ENCODE measurements at places on chromosomes 4 and X.

DNA sequence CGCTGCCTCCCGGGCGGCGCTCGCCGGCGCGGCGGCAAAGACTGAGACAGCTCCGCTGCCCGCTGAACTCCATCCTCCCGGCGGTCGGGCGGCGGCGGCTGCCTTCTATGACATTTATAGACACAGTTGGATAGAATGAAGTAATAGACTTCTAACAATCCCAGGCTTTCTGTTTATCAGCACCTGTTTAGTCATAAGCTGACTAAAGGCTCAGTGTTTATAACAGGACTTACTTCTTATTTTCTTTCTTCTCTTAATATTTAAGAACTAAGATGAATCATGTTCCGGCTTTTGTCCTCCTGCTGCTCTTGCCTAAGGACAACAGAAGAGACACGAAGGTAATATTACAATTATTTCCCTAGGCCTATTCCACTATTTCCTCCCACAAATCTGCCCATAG, 3.9 kb downstream of the ARL13A start:
- DNase-seq = no peak

- DNase-seq = no peak
These were observed 38.6 kb downstream of the SORBS2 start for GRCh38 chr4:185773419-185773818.

DNA sequence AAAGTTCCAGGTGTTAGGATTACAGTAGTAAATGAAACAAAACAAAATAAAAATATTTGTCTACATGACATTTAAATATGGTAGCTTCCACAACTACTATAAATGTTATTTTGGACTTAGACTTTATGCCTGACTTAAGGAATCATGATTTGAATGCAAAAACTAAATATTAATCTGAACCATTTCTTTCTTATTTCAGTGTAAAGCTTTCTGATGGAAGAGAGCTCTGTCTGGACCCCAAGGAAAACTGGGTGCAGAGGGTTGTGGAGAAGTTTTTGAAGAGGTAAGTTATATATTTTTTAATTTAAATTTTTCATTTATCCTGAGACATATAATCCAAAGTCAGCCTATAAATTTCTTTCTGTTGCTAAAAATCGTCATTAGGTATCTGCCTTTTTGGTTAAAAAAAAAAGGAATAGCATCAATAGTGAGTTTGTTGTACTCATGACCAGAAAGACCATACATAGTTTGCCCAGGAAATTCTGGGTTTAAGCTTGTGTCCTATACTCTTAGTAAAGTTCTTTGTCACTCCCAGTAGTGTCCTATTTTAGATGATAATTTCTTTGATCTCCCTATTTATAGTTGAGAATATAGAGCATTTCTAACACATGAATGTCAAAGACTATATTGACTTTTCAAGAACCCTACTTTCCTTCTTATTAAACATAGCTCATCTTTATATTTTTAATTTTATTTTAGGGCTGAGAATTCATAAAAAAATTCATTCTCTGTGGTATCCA, 1.6 kb downstream of the CXCL8 start:
- DNase-seq = no peak

DNA sequence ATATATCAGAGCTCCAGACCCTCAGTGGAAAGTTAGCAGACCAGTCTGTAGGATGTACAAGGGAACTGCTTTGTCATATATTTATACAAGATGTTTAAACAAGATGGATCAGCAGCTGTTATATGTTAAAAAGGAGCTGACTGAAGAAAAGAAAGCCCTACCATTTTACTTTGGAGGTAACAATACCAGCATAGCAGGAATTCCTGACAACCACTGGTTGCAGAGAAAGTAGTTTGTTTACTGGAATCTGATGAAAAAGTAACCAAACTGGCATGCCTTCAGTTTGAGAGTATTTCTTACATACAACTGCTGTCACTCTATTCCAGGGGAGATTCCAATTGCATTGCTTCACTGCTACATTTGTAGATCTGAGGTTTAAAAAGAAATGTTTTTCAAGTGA, 49.5 kb upstream of the GABRQ start:
- no peak for DNase-seq

DNA sequence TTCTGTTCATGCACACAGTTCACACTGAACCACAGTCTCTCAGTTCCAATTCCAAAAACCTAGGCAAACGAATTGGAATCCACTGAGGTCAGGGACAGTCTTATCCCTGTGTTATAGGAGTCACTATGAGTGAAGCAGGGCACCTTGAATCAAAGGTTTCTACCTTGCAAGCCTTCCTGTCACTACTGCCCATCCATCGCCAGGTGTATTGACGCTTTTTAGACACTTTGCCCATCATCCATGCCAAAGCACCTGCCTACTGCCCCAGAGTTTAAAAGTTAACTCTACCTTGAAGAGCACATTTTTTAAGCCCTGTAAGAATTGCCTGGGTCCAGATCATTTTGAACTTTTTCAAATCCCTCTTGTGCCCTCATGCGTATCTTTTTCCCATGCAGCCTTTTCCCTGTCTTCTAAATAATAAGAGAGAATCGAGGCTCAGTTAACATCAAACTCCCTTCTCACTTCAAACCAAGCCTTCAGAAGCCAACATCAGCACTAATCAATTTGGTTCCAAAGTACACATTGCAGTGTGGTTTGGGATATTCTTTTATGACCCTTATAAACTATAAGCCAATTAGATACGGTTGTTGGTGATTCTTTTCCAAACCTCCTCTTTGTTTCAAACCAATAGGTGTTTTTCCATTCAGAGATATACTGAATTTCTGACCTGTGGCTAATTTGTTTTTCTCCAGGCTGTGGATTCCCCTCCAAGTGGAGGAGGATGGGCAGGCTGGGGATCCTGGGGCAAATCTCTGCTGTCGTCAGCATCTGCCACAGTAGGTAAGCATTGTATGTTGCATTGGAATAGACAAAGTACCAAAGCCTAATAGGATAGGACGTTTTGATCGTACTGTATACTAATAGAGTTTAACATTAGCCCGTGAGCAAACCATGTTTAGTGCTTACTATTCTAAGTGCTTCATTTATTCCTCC, 23.7 kb downstream of the FAM114A1 start:
- DNase-seq = no peak

- no peak for DNase-seq
These were observed 417.4 kb downstream of the TLL1 start for GRCh38 chr4:166290426-166290825.

- DNase-seq = no peak
These were observed 50.4 kb downstream of the FHIP1A start for GRCh38 chr4:151459375-151459774.

- DNase-seq = no peak
These were observed 2.3 kb upstream of the CHIC2 start for GRCh38 chr4:54066718-54067129.

DNA sequence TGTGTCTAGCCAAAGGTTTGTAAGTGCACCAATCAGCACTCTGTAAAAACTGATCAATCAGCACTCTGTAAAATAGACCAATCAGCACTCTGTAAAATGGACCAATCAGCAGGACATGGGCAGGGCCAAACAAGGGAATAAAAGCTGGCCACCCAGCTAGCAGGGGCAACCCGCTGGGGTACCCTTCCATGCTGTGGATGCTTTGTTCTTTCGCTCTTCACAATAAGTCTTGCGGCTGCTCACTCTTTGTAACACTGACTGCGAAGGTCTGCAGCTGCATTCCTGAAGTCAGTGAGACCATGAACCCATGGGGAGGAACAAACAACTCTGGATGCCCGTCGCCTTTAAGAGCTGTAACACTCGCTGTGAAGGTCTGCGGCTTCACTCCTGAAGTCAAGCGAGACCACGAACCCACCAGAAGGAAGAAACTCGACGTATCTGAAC, 14.3 kb downstream of the HNRNPDL start:
- no peak for DNase-seq

GRCh38 chr4:156085100-156085499, 131.4 kb upstream of the CTSO start:
- DNase-seq = no peak

DNA sequence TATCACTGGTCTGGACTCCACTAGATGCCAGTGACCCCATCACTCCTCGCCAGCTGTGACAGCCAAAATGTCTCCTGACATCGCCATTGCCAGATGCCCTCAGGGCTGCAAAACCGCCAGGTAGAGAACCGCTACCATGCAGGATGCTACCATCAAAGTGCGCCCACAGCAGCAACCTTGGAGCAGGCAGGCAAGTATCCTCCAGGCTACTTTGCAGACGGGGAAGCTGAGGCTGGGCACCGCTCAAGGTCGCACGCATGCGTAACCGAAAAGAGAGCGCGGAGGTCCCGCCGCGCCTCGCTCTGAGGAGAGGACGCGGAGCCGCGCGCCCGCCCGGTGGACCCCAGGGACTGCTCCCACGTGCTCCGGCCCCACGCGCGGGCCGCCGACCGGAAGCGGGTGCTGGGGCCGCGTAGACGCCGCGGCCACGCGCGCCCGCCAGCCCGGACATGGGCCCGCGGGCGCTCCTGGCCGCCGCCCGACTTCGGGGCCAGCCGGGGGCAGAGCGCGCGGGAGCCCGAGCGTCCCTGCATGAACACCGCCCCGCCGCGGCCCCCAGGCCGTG, at the start of gene STS:
STS (plus strand) TSS at position 300 of the 565 bp plus-strand sequence. CDS start 105,488 bp downstream, outside the sequence.
- no peak for DNase-seq

GRCh38 chrX:105375816-105376215, 155.3 kb upstream of the TEX13A start:
- no peak for DNase-seq

DNA sequence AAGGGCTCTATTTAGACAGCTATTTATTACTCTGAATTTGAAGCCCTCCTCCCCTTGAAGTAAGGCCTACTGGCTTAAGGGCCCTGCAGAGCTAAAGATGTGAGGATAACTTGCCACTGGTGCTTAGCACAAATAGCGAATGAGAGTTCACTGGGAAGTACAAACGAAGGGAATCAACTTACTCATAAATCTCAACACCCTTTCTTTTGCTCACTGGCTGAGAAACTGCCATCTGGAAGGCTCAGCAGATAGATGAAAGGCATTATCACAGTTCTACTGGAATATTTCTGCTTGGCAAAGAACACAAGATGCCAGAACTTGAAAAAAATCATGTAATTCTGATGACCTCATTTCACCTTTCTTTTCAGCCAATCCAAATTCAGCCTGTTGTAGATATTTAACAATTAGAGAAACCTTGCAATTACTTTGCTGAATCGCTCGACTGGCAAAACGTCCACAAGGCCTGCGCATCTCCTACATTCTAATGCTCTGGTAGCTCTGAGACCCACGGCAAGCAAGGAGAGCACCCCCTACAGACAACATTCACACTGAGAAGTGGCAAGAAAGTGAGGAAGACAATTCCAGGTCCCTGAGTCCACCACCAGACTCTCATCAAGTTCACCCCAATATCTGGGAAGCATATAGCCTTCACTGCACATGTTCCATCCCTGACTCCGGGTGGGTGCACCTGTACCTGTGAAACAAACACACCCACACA, 27.5 kb downstream of the TSPAN5 start:
- DNase-seq = no peak

GRCh38 chr4:184450045-184450444, 24.3 kb downstream of the IRF2 start:
- DNase-seq = no peak

GRCh38 chr4:7337196-7338058, 97.3 kb downstream of the PSAPL1 start:
- DNase-seq = no peak

DNA sequence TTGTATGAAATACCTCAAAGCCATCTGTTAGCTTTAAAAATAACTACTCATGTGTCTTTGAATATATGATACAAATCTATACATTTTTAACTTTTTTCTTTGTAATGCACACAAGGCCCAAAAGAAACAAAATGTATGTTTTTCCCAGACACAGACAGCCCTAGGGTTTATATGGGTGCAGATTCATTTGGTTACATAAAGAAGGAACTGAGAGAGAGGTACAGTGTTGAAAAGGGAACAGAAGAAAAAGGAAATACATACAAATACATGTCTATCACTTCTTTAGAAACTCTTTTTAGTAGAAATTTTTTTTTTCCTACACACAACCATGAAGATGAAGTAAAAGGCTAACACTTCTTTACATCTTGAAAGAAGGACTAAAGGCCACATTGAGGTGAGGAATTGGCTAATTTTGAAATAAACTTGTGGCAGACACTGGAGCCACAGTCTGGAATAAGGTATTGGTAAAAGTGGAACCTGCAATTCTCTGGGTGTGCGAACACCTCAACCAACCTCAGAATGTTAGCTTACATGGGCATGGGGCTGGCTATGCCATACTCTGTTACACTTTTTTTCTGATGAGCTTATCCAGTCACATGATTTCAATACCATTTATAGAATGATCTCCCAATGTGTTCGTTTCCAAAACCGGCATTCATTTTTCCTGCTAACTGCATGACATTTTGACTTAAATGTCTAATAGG, 67.9 kb downstream of the FAM47C start:
- DNase-seq = no peak

DNA sequence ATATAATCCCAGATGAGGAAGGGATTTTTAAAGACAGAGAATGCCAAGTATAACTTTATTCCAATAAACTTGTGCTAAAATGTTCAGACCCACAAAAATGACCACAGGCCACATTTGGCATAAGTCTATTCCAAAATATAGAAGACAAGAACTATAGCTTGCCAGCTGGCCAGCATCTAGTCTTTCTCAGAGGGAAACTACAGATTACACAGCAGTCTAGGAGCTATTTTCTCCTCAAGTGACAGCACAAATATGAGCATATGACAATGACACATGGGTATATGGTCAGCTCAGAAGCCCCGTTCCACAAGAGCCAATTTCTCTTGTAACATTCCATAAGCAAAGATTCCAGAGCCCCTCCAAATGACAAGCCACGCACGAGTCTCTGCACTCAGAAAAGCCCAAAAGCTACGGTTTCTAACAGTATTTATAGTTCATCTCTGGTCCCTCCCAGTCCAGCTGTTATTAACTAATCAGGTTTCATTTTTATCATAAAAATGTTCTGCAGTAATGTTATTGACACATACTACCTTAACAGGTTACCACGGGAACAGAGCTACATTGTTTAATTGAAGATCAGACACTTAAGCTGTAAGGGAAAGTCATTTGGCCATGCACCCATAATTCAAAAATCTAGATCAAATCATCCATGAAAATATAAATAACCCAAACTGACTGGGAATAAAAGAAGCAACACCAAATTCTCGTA, 70.3 kb downstream of the RAB28 start:
- DNase-seq = no peak

Data from activated CD4-positive, alpha-beta T cell treated with anti-CD3 and anti-CD28 coated beads for 4 hours (primary cell).